ENCODE measurements at places on chromosomes 11 and 22.

GRCh38 chr22:39027717-39028116 is 6.8 kb downstream of the APOBEC3D start:
- no peak for DNase-seq

DNA sequence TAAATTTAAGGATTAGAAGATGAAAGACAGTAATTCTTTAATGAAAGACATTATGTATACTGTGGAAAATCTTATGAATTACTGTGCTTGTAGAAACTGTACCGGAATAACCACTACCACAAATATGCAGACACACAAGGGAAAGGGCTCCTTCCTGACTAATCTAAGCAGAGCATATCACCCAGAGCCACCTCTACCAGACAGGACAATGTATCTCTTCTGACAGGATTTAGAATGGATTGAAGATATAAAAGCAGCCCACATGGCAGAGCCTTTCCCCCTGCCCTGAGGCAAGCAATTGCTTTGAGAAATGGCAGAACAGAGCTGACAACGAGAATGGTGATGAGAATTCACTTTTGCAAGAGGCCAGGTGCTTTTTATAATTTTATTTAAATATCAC is 144.1 kb downstream of the NOX4 start:
- DNase-seq = no peak

- DNase-seq = no peak
Measured at GRCh38 chr11:107329164-107329563, 128.5 kb downstream of the CWF19L2 start.

- DNase-seq = no peak
Measured at GRCh38 chr11:108958368-108959104, 293.7 kb downstream of the DDX10 start.

DNA sequence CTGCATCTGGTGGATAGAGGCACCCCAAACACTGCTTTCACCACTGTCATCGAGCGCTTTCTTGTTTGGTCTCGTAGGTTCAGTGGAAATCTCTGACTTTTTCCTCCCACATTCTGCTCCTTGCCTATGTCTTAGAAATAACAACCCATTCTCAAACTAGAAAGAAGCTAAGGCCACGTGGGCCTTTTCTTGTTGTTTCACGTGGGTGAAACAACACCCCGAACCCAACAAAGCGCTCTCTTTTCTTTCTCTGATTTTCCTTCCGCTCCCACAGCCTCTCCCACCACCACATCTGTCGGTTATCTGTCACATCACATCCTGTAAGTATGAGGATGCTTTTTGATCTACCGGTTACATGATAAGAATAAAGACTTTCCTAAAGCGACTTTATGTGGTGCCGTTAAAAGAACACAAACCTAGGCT is 77.1 kb downstream of the LINC01488 start:
- no peak for DNase-seq

GRCh38 chr11:106533046-106533445 is 455.6 kb downstream of the AASDHPPT start:
- DNase-seq = no peak

DNA sequence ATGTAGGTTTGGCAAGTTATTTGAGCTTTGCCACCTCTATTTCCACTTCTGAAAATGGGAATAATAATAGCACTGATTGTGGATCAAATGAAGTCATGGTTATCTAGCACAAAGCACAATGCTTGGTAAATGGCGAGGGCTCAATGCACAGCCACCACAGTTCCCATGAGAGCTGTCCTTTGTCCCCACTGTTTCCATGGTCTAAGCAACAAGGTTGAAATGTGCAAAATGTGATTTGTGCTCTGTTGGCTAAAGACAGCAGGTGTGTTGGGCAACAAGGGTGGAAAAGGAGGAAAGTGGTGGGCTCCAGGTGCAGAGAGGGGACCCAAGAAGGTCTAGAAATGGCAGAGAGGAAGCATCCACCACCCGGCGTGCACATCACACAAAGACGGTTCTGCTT is 200.5 kb downstream of the TRIM29 start:
- no peak for DNase-seq

DNA sequence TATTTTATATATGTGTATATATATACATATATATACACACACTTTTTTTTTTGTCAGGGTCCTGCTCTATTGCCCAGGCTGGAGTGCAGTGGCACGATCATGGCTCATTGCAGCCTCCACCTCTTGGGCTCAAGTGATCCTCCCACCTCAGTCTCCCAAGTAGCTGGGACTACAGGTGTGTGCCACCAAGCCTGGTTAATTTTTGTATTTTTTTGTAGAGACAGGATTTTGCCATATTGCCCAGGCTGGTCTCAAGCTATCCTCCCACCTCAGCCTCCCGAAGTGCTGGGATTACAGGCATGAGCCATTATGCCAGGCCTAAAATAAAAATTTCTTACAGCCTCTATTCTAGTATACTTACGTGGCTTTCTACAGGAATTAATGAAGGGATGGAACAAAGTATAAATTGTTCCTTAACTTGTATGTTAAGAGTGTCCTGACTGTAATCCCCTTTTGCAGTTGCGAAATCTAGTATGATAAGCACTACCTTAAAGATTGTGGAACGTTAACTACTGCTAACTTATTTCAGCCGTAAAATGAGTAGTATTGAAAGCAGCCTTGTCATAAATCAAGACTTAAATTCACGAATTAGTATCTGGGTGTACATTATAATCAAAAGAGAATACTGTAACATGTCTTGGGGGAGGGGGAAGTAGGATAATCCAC is 2.1 kb downstream of the TRAF6 start:
- no peak for DNase-seq

- DNase-seq = no peak
Measured at GRCh38 chr11:2256951-2257700, 13.3 kb downstream of the ASCL2 start.

DNA sequence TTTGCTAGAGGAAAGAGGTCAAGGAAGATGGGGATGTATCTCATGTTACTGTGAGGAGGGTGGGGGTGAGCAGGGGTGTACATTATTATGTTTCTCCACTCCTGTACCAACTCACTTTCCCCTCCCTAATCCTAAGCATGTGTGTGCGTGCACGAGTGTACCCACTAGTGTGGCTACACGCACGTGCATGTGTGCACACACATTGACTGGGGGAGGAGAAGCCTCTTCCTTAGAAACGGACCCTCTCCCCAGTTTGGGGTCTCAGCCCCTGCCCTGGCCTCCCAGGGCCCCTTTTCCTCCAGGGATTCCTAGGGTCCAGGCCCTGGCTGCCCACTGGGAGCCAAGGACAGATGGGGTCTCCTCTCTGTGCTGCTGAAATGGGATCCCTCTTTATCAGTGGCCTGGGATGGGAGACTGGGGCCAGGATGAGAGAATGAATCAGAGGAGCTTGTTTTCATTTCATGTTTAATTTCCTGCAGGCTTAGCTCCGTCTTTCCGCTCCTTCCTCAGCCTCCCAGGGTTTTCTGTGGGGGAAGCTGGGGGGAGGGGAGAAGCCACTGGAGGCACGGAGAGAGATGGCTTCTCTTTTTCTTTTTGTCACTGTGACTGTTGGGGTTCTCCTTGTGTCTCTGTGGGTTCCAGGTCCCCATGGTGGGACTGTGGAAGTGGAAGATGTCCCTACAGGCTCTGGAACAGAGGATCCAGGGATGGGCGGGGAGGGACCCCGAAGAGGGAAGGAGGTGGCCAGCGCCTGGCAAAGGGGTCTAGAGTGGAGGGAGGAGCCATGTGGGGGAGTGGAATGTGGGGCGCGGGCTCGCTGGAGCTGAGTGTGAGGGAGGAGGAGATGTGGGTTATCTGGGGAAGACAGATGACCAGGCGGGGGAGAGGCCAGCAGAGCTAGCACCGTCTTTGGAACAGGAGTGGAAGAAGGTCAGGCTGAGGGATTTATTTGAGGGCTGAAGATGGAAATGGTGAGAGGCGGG is 40.3 kb downstream of the ALX4 start:
- DNase-seq = no peak

DNA sequence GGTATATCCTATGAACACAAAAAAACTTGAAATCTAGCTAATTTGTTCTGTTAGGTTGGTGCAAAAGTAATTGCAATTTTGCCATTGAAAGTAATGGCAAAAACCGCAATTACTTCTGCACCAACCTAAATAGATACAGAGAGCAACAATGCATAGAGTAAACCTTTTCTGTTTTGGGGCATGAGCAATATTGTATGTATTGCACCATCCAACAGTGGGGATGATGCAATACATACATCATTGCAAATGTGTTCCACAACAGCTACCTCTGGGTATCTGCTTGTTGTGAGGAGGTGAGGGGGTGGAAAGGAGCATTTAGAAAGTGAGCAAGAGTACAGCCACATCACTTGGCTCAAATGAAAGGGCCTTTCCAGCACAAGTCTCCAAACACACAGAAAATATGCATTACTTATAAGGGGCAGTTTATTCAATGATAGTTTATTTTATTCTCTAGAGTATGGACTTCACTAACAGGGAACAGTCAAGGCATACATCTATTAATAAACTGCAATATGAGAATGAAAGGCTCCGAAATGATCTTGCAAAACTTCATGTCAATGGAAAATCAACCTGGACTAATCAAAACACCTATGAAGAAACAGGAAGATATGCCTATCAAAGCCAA is 77.3 kb downstream of the DEUP1 start:
- DNase-seq = no peak

DNA sequence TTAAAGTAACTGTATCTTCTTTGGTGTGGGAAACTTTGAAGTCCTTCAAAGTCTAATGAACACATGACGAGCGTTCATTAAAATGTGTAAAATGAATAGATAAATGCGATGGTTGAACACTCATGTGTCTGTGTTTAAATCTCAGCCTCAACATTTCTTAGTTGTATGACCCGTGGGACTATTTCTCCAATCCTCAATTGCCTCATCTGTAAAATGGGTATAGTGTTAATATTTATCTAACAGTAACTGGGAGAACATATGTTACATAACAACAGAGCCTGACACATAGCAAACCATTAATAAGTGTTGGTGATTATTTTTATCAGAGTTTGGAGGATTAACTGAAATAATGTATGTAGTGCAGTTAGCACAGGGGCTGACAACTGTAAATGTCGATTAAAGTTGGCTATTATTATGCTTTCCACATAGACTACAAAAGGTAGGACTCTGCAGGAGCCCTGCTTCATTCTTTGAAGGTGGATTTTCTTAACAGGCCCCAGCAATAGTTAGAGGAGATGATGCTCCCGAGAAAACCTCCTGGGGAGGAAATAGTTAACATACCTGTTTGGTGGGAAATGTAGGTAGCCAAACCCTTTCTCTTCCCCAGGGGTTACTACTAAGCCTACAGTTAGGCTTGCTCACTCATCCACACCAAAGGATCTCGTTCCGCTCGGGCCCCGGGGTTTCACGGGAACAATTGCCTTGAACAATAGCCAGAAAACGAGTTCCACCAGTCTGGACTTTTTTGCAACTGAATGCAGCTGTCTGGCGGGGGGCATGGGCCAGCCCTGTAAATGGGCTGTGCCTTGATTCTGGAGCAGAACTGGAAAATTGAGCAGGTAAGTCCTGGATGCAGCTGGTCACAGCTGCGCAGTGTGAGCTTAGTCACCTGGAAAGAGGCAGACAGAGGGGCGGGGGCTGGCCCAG is 133.4 kb downstream of the DBX1 start:
- DNase-seq = no peak

DNA sequence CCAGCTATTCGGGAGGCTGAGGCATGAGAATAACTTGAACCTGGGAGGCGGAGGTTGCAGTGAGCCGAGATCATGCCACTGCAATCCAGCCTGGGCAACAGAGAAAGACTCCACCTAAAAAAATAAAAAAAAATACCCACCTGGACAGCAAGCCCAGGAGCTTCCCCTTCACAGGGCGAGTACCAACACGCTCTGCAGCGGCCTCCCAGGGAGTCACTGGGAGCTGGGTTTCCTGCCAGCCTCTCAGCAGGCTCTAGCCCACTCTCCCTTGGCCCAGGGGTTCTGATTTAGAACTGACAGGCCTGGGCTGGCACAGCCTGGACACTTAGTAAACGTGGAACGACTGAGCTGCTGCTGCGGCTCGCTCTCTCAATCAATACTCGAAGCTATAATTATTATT is 2.0 kb upstream of the CABP7 start:
- no peak for DNase-seq

- DNase-seq = no peak
Measured at GRCh38 chr11:15473954-15474837, 359.5 kb downstream of the INSC start.

DNA sequence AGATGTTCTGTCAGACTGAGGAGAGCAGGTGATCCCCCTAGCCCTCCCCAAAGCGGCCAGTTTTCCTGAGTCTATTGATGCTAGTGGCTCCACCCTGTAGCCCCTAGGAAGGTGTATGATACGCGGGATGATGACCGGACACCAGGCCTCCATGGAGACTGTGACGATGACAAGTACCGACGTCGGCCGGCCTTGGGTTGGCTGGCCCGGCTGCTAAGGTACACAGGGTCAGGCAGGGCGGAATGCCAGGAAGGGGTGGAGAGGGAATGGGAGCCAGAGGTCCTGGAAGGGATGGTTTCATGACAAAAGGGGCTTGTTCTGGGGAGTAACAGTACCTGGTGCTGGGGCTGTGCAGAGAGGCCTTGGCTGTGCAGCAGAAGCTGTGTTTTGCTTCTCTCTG is 3.2 kb downstream of the ZFPL1 start:
- DNase-seq = no peak

GRCh38 chr11:31030138-31030792 is 339.3 kb downstream of the DCDC1 start:
- DNase-seq = no peak

- no peak for DNase-seq
Measured at GRCh38 chr11:28526406-28526751, 418.2 kb downstream of the METTL15 start.

DNA sequence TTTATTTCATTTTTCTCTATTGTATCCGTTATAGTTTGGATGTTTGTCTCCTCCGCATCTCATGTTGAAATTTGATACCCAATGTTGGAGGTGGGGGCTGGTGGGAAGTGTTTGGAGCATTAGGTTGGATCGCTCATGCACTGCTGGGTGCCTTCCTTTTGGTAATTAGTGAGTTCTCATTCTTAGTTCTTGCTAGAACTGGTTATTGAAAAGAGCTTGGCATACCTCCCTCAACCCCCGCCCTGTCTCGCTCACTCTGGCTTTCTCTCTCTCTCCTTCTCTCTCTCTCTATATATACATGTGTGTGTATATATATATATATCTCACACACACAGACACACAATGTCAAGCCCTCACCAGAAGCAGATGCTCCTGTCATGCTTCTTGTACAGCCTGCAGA is 978.7 kb downstream of the DLG2 start:
- no peak for DNase-seq

- DNase-seq = no peak
Measured at GRCh38 chr22:50186761-50187523, 1.2 kb downstream of the TRABD start.

DNA sequence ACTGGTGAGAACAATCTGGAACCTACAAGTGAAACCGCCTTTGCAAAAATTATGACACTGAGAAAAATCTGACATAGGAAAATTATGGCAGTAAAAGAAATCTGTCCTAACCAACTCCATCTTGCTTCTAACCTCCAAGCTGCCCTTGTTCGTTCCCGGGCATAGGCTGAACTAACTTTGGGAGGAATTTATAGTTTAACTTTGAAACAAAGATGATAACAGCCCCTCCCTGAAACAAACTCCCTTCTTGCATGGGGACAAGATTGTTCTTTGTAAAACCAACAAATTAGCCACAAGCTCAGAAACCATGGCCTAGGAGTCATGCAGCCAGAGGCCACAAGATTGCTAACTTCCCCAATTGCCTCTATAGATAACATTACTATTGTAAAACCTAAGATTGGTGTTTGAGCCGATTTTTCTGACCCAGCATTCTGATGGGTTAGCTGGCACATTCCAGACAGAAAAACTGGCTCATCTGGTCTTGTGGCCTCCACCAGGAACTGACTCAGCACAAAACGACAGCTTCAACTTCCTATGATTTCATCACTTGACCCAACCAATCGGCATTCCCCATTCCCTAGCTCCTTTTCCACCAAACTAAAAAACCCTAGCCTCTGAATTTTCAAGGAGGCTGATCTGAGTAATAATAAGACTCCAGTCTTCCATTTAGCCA is 3.6 kb upstream of the CCDC81 start:
- peak; percentile 9 for DNase-seq

Data from LoVo (cell line).